ENCODE measurements at places on chromosomes 5 and 9.

- H3K4me3 ChIP-seq = no peak overlapping the region
- no peak for DNase-seq
- H3K36me3 ChIP-seq = no peaks in the 10 kb centered on the region
- H3K27ac ChIP-seq = no peak overlapping the region
- H3K4me1 ChIP-seq = peaks cover 16% of the 10 kb centered on the region
- no peaks in the 10 kb centered on the region for H3K27me3 ChIP-seq
Measured at GRCh38 chr9:130296783-130297055, 31.2 kb downstream of the HMCN2 start.

- no peak for DNase-seq
- no peak overlapping the region for H3K4me3 ChIP-seq
- H3K27me3 ChIP-seq = no peaks in the 10 kb centered on the region
- H3K36me3 ChIP-seq = no peaks in the 10 kb centered on the region
Measured at GRCh38 chr9:20289423-20290010, 332.8 kb downstream of the MLLT3 start.

- H3K27me3 ChIP-seq = no peaks in the 10 kb centered on the region
- DNase-seq = no peak
- H3K4me3 ChIP-seq = no peak overlapping the region
- no peaks in the 10 kb centered on the region for H3K36me3 ChIP-seq
Measured at GRCh38 chr5:117337064-117337749, 762.6 kb upstream of the SEMA6A start.

GRCh38 chr9:108684288-108685025 is 171.3 kb downstream of the ACTL7B start:
- DNase-seq = no peak
- H3K27me3 ChIP-seq = no peaks in the 10 kb centered on the region
- H3K27ac ChIP-seq = no peak overlapping the region
- H3K36me3 ChIP-seq = no peaks in the 10 kb centered on the region
- H3K4me1 ChIP-seq = no peaks in the 10 kb centered on the region
- no peak overlapping the region for H3K4me3 ChIP-seq

DNA sequence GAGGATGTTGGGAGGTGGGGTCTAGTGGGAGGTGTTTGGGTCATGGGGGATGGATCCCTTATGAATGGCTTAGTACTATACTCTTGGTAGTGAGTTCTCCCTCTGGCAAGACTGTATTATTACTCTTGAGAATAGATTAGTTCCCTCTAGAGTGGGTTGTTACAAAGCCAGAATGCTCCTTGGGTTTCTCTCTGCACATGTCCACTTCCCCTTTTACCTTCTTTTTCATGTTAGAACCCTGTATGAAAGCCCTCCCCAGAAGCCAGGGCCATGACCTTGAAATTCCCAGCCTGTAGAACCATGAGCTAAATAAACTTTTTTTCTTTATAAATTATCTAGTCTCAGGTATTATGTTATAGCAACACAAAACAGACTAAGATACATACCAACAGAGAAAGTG is 31.1 kb downstream of the SLC24A2 start:
- no peaks in the 10 kb centered on the region for H3K4me1 ChIP-seq
- no peak overlapping the region for H3K27ac ChIP-seq
- H3K27me3 ChIP-seq = no peaks in the 10 kb centered on the region
- H3K4me3 ChIP-seq = no peak overlapping the region
- no peak for DNase-seq
- H3K36me3 ChIP-seq = no peaks in the 10 kb centered on the region

DNA sequence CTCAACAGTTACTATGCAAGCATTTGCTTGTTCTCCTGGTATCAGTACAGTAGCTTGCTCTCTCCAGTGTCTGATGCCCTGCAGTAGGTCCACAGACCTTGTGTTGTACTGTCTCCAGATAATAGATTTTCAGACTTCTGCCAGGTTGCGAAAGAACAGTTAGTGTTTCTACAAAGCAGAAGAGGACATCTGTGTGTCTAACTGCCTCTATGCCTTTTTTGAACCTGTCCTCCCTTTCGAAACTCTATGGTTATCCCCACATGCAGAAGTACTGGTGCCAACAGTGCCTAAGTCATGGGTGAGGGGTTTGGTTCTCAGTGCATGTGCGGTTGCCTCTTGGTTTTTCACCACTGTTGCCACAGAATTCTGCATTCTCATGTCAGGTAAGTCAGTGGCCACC is 45.9 kb downstream of the KCNN2 start:
- no peaks in the 10 kb centered on the region for H3K27me3 ChIP-seq
- H3K4me3 ChIP-seq = no peak overlapping the region
- no peaks in the 10 kb centered on the region for H3K4me1 ChIP-seq
- H3K27ac ChIP-seq = no peak overlapping the region

DNA sequence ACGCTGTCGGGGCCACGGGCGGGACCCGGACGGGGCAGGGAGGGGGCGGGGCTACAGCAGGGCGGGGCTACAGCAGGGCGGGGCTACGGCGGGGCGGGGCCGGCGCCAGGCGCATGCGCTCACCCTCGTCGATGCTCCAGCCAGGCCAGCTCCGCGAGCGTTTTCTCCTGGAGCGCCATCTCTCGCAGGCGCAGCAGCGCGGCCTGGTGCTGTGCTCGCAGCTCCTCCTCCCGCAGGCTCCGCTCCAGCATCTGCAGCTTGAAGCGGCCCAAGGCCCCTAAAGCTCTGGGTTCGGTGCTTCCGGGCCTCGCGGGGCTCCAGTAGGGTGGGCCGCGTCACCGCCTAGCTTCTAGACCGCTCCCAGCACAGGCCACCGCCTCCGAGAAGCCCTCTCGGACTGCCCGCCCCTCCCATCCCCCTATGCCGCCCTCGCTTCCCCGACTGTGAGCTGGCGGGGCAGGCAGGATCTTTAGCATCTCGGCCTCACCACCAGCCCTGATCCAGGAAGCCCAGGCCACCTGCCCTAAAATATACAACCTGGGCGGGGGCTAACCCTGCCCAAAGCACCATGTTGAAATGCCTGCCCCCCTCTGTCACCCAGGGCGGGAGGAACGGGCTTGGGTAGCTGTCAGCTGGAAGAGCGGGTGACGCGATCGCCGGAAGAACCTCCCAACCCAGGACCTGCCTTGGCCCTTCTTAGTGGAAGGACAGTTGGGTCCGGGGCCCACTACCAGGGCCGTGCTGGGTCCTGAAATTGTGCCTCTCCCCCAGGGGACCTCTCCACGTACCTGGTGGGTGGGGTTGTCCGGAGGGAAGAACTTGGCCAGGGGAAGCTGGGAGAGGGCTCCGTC is 21.9 kb upstream of the QSOX2 start:
- H3K4me1 ChIP-seq = peaks cover 15% of the 10 kb centered on the region
- H3K27me3 ChIP-seq = peaks cover 5% of the 10 kb centered on the region
- H3K36me3 ChIP-seq = no peaks in the 10 kb centered on the region

DNA sequence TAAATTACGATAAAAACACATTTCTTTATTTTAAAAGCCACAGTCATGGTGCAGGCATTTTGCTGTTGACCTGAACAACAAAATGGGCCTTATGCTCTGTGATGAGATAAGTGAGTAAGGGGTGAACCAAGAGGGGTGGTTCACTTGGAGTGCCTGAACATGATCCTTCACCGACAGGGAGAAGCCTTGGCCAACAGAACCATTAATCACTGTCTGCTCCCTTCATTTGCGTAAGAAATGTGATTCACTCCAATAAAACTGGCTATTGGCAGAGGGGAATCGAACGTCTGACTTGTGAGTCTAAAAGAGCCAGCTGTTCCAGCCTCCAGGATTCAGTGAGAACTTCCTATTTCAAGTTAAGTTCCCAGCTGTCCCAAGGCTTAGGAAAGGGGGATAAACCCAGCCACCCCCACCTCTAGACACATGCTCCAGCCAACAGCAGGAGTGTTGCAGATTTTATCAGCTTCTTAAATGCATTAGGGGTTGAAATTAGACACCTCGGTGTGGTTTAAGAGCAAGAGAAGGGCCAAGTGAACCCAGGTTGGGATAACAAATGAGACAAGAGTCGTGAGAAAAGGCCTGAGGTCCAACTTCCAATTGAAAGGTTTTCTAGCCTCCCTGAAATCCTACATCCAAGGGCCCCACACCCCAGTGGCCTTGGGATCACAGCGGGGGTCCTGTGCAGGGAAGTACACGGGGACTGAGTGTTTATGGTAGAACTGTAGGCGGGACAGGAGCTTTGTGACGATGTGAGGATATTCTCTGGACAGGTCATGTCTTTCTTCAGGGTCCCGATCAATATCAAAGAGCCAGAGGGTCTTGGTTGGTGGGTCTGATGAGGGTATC is 131.4 kb upstream of the LHFPL2 start:
- DNase-seq = no peak
- no peak overlapping the region for H3K4me3 ChIP-seq
- H3K27ac ChIP-seq = no peak overlapping the region
- H3K4me1 ChIP-seq = peaks cover 2% of the 10 kb centered on the region
- no peaks in the 10 kb centered on the region for H3K36me3 ChIP-seq

DNA sequence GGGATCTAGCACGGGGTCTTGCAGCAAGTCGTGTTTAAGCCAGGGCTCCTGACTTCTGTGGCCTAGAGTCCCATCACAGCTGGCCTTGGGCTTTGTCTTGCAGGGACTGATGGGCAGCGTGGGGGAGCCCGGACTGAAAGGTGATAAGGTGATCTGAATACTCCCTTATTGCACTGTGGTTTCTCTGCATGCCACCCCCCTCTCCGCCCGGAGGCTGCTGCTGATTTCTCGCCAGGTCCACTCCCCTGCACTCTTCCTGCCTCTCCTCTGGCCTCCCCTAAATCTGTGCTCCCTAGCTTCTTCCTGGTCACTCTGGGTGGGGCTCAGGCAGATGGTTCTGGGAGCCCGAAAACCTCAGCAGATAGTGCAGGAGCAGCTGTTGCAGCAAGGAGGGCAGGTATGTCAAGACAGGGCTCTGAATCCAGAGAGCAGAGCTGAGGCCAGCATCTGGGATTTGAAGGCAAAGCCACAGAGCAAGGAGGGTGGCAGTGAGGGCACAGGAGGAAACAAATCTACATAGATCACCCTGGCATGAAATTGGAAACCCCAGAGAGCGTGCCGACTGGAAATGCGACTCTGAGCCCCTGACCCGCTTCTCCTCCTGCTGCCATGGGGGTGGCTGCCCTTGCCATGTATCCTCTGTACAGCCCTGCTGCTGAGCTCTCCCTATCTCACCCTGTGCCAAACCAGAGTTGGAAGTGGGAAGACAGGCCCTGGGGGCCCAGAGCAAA is 76.5 kb downstream of the COL27A1 start:
- no peak overlapping the region for H3K4me3 ChIP-seq
- no peaks in the 10 kb centered on the region for H3K4me1 ChIP-seq
- no peak overlapping the region for H3K27ac ChIP-seq
- H3K36me3 ChIP-seq = no peaks in the 10 kb centered on the region

GRCh38 chr9:131762356-131762932 is 22.6 kb upstream of the RAPGEF1 start:
- H3K27ac ChIP-seq = no peak overlapping the region
- peak; percentile 97 for DNase-seq
- no peaks in the 10 kb centered on the region for H3K4me1 ChIP-seq
- peaks cover 8% of the 10 kb centered on the region for H3K27me3 ChIP-seq
- H3K4me3 ChIP-seq = peak overlapping the region; percentile 46
- no peaks in the 10 kb centered on the region for H3K36me3 ChIP-seq

GRCh38 chr5:176601901-176602482 is 8.0 kb downstream of the GPRIN1 start:
- H3K4me1 ChIP-seq = peaks cover 14% of the 10 kb centered on the region
- no peaks in the 10 kb centered on the region for H3K27me3 ChIP-seq
- H3K4me3 ChIP-seq = no peak overlapping the region
- H3K36me3 ChIP-seq = no peaks in the 10 kb centered on the region

- H3K4me3 ChIP-seq = no peak overlapping the region
- H3K27me3 ChIP-seq = no peaks in the 10 kb centered on the region
- DNase-seq = no peak
- peaks cover 8% of the 10 kb centered on the region for H3K4me1 ChIP-seq
- H3K27ac ChIP-seq = no peak overlapping the region
- no peaks in the 10 kb centered on the region for H3K36me3 ChIP-seq
Measured at GRCh38 chr5:65919773-65920172, 6.6 kb upstream of the ERBIN start.

- H3K27ac ChIP-seq = no peak overlapping the region
- no peak overlapping the region for H3K4me3 ChIP-seq
- DNase-seq = no peak
- H3K4me1 ChIP-seq = no peaks in the 10 kb centered on the region
- H3K36me3 ChIP-seq = no peaks in the 10 kb centered on the region
- H3K27me3 ChIP-seq = no peaks in the 10 kb centered on the region
Measured at GRCh38 chr5:108857905-108858304, 110.2 kb downstream of the FER start.

- H3K36me3 ChIP-seq = no peaks in the 10 kb centered on the region
- no peak for DNase-seq
- H3K27ac ChIP-seq = no peak overlapping the region
- no peak overlapping the region for H3K4me3 ChIP-seq
- no peaks in the 10 kb centered on the region for H3K27me3 ChIP-seq
Measured at GRCh38 chr5:93090698-93091097, 490.3 kb downstream of the NR2F1-AS1 start.

All from SK-N-SH (cell line).